ENCODE measurements at places on chromosomes 3 and 15.

DNA sequence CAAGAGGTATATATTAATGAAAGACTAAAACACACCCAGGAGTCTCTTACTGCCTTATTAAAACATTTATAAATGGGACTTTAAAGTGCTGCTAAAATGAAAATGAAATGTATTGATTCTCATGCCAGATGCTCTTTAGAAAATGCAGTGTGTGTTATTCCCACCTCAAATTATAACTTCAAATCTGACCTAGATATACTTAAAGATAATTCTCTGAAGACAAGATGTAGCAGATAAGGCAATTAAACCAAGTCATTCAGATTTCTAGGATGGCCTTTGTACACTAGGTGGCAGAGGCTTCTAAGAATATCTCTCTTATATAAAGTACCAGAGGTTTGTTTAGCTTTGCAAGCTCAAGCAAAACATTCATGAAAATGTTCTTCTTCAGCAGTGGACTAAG is 26.9 kb upstream of the GOLGA8B start:
- DNase-seq, result no peak

DNA sequence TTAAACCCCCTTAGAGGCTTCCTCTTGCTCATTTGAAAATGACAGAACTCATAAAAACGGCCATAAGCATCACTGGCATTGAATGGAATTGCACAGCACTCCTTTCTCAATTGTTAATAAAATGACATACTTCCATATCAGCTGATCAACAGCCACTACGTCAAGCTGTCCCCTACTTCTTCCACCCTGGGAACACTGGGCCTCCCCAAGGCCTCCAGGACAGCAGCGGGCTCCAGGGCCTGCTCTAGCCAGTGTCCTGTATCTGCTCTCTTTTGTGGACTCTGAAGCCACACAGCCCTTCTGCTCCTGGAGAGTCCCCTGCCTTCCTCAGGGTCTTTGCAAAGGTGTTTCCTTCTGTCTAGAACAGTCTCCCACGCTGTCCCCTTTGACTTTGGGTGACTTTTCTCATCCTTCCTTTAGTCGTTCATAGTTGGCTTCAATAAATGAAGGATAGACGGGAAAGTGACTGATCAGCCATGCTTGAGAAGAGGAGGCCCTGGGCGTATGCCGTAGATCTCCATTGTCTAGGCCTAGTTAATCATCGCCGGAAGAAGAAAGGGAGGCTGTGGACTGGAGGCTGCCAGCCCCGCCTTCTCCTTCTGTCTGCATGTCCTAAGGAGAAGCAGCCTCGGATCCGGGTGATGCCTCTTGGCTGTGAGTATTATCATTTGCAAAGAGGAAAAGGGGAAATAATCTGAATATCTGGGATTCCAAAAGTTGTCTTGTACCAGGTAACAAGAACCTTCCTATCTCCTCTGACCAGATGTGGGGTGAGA is 4.7 kb upstream of the THSD4 start:
- DNase-seq, result no peak

DNA sequence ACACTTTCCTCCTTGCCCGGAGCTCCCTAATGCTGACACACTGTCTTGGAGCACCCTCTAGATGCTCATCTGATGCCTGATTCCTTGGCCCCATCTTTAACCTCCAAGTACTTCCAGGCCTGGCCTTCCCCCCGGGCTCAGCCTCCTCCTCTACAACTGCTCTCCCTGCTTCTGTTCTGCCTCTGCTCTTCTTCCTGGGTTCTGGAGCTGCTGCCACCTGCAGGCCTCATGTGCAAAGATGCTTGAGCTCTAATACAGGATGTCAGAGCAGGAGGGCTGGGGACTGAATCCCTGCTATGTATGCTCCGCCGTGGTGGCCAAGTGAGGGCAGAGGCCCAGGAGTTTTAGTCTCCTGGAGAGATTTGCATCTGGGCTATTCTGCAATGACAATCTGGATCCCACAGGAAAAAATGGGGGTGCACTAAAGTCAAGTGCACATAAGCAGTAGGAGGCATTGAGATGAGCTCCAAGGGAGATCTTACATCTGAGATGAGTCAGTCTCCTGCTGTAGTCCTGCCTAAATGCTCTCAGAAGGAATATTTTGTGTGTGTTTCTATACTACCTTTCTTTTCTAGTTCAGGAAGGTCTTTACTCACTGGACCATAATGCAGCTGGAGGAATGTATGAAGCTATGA is 296.3 kb downstream of the UACA start:
- DNase-seq, result peak; percentile 62

- no peak for DNase-seq
Measured at GRCh38 chr3:109175411-109175810, 38.9 kb downstream of the C3orf85 start.

- DNase-seq, result no peak
Measured at GRCh38 chr3:147267434-147267833, 138.9 kb downstream of the ZIC4 start.

DNA sequence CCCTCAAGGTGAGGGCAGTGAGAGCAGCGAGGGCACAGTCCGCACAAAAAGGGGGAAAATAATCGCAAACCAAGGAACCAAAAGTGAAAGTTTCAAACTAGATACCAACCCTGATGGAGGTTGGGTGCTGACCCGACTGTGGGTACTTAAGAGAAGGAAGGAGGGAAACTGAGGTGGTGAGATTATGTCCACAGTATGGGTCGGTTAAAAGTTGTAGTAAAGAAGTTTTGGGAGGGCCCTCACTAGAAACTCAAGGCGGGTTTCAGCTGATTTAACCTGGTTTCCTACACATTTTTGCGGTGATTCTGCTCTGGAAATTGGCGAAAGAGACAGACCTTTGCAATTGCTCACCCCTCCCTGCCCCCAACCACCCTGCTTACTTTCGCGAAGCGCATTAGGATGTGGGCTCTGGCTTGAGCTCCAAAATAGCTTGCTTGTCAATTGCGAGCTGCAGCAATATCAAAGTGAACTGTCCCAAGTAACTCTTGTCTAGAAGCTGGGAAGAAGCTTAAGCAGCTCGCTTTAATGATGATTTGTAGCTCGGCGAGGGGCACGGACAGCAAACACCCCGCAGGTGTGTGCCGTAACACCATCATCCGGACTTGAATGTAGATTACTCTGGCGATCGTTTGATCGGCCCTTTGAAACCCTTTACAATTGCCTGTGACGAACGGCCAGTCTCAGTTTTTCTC is 15.8 kb downstream of the SOX2 start:
- no peak for DNase-seq

DNA sequence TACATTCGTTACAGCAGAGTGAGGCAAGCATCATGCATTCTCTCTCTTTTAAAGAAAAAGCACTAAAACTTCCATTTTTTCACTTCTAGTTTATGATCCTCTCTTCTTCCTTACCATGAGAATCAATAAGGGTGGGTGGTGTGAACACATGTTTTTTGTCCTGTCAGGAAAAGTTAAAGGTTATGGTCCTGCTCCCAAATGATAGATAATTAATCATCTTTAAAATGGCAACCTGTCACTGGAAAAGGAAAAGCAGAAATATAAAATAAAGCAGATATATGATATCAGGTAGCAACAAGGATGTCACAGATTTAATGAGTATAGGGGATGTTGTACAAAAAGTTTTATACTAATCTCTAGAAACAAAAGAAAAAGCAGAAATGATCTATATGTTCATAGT is 56.4 kb upstream of the PHLDB2 start:
- DNase-seq, result no peak

GRCh38 chr3:171953301-171954022 is 85.9 kb upstream of the FNDC3B start:
- DNase-seq, result no peak

- DNase-seq, result no peak
Measured at GRCh38 chr3:182814419-182815062, 21.2 kb downstream of the ATP11B start.

GRCh38 chr15:85033148-85033547 is 51.5 kb downstream of the PDE8A start:
- DNase-seq, result no peak

GRCh38 chr15:100211855-100212850 is 129.6 kb downstream of the ADAMTS17 start:
- no peak for DNase-seq

GRCh38 chr15:45536934-45537333 is 14.4 kb upstream of the SLC30A4 start:
- no peak for DNase-seq
